ENCODE measurements at places on chromosomes 7 and 10.

DNA sequence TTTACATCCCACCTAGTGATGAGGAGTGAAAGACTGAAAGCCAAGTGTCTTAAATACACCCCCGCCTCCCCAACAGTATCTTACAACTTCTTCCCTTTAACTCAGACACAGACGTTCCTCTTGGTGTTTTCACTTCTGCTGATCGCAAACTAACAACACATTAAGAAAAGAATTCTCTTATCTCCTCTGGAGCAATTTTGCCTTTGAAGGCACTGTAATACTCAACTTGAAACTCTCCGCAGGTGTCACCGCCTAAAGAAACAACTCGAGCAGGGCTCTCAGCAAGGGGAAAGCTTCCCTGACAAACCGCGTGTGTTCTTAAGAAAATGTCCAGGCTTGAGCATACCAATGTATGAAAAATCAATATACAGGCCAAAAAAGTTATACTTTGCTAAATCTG lies 452 bp downstream of the SEMA3C start:
- DNase-seq = no peak

- no peak for DNase-seq
Observed at GRCh38 chr10:125023862-125024496, 82.1 kb downstream of the ZRANB1 start.

DNA sequence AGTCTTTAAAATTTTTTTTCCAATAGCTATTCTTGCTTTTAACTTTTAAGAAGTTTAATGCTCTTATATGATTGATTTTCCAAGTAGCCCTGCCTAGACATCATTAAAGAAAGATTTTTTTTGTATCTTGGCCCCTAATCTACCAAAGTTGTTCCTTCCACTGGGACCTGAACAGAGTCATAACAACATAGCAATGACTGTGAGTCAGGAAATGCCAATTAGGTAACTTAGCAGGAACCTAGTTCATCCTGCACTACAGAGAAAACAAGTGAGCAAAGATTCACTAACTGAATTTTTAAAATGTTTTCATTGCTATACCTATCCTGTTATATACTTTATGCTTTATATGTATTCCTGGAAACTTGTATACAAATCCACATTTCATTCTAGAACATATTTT lies 284.7 kb downstream of the BICC1 start:
- DNase-seq = no peak

- DNase-seq = no peak
Observed at GRCh38 chr10:53489335-53490182, 717.0 kb upstream of the MBL2 start.

GRCh38 chr10:18261063-18261610 lies 120.9 kb downstream of the CACNB2 start:
- DNase-seq = no peak

DNA sequence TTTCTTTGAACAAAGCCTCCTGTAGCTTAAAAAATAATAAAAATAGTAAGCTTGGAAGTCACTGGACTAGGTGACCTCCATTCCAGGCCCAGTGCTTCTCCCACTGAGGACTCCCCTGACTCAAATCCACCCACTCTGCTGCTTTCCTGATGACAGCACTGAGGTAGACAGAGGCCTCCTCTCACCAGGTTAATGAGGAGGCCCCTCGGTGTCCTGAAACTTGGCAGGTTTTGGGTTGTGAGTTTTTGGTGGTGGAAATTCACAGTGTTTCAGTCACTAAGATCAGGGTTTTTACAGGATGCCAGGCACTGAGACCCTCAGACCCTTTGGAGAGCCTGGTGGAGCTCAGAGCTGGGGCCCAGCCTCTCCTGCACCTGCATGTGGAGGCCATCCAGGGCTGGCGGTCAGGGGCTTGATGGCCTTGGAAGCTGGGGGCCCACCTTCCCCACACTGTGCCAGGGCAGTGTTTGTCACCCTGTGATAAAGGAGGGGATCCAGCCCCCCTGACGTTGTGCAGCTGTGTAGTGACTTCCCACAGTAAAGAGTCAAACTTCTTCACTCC lies 19.1 kb downstream of the TSPAN14 start:
- DNase-seq = no peak

DNA sequence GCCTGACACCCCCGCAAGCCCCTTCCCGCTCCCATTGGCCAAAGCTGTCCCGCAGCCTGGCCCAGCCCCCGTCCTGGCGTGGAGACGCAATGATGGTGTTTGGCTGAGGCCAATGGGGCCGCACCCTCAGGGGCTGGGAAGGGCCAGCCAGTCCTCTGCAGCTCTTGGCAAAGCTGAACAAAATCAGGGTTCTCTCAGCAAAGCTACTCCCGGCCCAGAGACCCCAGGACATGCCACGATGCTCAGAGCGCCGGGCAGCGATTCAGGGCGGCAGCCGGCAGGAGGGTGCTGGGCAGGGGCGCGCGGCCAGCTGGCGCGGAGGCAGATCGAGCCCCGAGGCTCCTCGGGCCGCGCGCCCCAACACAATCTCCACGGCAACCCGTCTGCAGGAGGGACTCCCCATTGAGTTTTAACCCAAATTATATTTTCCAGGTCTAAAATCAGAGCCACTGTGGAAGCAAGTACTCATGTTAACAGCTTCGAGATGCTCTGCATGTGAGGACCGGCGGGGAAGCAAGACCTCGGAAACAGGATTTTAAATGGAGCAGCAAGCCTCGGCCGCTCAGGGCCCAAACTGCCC lies 8.8 kb upstream of the CNPY1 start:
- DNase-seq = no peak

- DNase-seq = no peak
Observed at GRCh38 chr7:106480616-106481031, 180.3 kb downstream of the CCDC71L start.

DNA sequence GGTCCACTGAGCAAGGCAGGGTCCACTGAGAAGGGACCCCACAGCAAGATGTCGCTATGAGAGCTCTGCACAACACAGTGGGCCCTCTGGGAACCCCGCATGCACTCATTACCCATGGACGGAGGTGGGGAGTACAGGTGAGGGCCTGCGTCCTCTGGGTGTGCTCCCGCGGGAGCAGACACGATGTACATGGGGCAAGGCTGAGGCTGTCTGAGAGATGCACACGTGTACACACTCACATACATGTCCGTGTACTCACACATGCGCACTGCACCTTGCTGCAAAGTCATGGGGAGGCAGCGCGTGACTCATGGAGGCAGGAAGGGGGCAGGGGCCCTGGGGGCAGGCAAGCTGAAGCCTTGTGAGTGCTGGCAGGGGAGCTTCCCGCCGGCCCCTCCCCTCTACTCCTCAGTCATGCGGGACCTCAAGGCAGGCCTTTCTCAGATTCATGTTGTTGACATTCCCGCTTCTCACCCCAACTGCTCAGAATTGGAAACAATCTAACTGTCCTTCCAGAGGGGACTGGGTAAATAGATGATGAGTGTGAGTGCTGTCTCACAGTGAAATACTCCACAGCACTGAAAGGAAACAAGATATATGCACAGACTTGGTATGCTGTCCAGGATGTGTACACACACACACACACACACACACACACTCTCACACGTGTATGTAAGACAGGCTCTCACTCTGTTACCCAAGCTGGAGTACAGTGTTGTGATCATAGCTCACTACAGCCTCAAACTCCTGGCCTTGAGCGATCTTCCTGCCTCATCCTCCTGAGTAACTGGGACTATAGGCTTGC lies 40.0 kb downstream of the GOLGA7B start:
- DNase-seq = no peak

DNA sequence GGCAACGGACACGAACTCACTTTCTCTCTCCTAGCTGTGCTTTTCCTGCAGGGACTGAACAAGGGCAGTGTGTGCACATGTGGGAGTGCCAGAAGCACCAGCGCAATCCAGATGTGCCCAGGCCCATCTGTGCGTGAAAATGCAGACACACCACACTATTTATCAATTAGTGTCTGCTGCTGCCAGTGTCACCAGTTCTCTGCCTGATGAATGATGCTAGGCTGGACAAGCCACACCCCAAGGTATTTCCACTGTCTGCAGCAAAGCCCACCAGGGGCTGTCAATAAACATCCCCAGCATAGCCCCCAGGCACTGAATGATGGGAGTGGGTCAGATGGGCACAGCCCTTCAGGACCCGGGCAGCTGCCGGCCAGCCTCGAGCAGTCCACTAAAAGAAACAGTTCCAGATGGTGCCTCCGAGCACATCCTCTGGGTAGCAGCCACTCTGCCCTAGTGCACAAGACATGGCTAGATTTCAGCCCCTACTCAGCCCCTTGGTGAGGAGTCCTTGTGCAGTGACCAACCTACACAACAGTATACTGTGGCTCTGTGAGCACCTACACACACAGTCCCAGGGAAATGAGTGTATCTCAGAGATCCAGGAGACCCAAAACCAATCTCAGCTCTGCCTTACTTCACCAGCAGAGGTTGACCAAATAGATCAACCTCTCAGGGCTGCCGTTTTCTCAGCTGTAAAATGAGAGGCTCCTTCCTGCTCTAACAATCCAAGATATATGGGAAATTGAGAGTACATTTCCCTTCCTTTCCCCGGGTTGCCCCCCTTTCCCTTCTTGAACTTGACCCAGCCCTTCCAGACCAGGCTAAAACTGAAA lies 314.7 kb downstream of the PLXNA4 start:
- DNase-seq = no peak

GRCh38 chr7:128155100-128155740 lies 85.9 kb upstream of the LEP start:
- DNase-seq = no peak

- DNase-seq = no peak
Observed at GRCh38 chr7:149720372-149721083, 52.9 kb downstream of the ZNF467 start.

DNA sequence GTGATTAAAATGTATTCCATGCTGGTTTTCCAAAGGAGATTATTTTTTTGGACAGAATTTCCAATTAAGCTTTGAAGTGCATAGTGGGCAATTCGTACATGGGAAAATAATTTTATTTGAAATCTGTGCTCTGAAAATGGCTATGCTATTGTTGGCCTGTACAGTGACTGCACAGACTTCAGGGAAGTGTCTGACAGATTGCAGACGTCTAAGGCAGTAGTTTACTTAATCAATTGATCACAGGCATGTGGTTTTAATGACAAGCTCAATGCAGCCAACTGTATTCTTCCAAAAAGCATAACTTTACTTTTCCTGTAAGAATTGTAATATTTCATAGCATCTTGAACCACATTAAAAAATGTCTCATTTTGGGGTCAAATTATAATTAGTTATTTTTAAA lies 102.0 kb downstream of the SEMA3C start:
- DNase-seq = no peak

DNA sequence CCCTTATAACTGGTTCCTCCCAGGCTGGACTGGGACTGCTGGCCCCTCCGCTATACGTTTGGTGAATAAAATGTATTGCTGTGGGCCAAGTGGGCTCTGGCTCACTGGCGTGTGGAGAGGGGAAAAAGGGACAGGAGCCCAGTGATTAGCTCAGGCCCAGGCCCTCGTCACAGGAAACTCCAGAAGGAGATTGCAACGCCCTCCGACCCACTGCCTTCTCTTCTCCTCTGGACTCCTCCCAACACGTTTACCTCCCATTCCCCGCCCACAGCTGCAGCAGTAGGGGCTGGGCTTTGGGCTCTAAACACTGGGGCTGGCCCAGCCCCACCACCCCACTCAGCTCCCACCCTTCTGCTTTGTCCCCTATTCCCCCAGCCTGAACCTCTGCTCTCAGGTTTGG lies 173.9 kb downstream of the NEURL1 start:
- DNase-seq = no peak
